ENCODE measurements at places on chromosomes 7 and 10. TPM values are rescaled to one million over a fixed set of nuclear protein-coding genes. Genes with fewer than 3 reads are reported as not detected.

DNA sequence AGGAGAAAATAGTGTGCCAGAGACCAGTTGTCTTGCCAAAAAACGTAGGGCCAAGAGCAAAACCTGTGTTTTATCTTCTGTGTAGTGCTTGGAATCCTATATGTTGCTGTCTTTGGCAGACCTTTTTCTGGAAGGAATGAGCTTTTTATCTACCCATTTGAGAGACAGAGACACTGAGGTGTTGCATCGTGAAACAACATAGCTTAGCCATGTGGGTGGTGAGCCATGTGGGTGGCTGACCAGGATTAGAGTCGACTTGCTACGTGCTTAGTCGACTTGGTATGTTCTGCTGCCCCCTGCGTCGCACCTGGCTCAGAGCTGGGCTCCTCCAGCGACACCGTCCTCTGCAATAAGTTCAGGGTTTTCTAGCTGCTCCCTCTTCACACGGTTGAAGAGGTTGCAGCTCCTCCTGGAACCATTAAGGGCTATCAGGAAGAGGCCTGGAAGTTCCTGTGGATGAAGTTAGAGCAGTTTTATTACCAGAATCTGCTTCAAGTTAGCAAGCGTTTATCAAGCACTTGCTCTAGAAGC is 175.8 kb downstream of the SH2D4B start:
- no peak for DNase-seq

GRCh38 chr7:1675673-1676549 is 5.8 kb downstream of the ELFN1 start:
- no peak for DNase-seq

GRCh38 chr10:15863733-15864132 is 3.4 kb upstream of the MINDY3 start:
- no peak for DNase-seq

- peak; percentile 82 for DNase-seq
These were observed 213.9 kb downstream of the MAD1L1 start for GRCh38 chr7:2018569-2019460.

DNA sequence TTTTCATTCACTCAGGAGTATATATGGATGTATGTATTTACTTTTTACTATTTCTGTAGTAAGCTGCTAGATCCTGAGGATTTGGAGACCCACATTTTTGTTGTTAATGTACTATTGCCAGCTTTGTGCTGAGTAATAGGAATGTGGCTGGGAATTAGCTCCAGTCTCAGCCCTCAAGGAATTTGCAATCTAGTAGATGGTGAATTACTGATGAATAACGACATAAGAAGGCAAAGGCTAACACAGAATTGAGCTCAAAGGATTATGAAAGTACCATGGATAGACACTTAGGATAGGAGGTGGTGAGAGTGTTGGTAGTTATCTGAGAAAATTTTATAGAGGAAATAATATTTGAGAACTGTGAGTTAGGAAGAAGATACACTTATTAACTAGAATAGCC is 19.9 kb downstream of the CASD1 start:
- no peak for DNase-seq

GRCh38 chr10:14282276-14282675 is 48.4 kb downstream of the FRMD4A start:
- DNase-seq = peak; percentile 6

DNA sequence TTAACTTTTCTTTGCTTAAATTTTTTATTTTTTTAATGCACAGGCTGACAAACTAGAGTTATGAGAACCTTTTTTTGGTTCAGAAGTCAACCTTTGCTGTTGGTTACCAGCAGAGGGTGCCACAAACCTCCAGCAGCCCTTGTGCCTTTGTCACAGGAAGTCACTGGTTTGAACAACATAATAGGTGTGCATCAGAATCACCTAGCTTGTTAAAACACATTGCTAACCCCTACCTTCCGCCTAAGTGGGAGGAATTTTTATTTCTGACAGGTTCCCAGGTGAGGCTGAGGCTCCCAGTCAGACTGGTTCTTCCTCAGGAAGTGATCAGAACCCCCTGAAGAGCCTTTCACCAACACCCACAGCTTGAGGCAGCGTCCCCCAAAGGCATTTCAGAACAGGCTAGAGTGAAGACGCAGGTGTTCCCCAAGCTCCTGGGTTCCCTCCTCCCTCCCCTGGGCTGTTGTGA is 22.6 kb upstream of the VDAC2 start:
- peak; percentile 51 for DNase-seq

DNA sequence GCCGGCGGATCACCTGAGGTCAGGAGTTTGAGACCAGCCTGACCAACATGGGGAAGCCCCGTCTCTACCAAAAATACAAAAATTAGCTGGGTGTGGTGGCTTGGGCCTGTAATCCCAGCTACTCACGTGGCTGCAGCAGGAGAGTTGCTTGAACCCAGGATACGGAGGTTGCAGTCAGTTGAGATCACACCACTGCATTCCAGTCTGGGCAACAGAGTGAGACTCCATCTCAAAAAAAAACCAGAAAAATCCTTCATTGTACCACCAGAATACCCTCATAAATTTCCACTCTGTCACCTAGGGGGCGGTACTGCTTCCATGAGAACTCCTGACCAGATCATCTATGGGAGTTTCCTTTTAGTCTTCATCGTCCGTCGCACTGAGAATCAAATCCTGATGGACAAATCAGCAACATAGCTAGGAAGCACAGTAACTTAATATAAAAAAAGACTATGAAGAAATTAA is 225.8 kb upstream of the KLF14 start:
- peak; percentile 93 for DNase-seq

DNA sequence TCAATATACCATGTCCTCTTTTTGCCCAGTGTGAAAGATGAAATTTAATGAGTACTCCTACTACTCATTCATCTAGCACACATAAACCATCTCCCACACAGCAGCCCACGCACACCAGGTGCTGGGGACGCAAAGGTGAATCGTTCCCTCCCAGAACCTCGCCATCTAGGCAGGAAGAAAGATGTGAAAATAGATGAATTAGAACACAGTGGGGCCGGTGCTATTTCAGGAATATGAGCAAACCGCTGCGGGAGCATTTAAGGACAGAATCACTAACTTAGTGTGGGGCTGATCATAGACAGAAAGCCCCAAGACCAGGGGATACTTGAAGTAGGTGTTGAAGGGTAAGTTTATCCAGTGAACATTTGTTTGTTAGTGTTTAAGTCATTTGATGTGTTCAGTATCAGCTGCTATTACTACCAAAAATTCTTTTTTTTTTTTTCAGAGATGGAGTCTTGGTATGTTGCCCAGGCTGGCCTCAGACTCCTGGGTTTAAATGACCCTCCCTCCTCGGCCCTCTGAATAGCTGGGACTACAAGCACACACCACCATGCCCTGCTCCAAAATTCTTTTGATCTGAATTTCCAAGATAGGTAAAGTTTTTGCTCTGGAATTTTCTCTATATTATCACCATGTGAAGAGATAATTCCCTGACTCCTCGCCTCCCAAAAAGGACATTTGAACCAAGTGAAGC is 48.8 kb downstream of the CPXM2 start:
- no peak for DNase-seq

DNA sequence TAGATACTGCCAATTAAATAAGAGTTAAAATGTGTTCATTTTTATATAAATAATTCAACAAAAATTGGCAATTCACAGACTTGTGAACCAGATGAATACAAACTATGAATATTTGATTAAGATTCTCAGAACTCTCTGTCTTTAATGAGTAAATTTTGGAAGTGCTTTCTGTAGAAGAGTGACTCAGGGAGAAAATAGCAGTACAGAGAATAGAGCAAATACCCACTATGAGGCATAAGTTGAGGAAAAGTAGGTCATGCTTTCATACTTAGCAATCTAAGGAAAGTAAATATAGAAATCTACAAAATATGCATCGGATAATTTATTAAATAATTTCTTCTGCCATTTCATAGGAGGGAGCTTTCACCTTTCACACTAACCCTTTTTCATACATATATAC is 117.7 kb upstream of the TMEM106B start:
- DNase-seq = no peak

DNA sequence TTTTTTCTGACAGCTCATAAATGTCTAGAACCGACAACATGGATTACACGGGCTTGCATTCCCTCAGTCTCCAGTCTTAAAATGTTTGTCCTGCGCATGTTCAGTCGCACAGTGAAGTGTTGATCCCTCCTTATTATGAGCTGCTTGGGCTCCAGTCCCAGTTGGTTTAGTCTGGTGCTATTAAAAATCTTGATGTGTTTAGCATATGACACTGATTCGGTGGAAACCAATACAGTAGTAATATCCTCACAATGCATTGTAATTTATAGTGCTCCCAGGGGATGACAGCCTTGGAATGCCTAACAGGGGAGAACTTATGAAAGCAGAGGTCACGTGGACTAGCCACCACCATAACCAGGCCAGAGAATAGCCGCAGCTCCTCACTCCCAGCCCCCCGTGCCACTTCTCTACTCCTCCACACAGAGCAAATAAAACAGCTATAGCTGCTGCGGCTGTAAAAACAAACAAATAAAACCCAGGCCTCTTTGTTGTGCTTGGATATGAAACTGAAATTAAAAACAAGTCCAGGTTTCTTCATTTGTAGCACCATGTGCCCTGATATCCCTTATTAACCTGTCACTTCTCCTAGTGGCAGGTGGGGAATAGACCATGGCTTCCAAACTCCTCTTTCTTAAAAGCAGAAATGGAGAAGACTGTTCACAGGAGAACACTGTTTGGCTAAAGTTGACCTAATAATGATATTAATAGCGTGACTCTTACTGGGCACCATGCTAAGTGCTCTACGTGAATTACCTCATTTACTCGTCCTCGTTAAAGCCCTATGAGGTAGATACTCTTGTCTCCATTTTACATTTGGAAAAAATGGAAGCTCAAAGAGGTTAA is 7.7 kb downstream of the DPCD start:
- no peak for DNase-seq

- DNase-seq = no peak
These were observed 85.2 kb downstream of the VTI1A start for GRCh38 chr10:112532189-112532588.

DNA sequence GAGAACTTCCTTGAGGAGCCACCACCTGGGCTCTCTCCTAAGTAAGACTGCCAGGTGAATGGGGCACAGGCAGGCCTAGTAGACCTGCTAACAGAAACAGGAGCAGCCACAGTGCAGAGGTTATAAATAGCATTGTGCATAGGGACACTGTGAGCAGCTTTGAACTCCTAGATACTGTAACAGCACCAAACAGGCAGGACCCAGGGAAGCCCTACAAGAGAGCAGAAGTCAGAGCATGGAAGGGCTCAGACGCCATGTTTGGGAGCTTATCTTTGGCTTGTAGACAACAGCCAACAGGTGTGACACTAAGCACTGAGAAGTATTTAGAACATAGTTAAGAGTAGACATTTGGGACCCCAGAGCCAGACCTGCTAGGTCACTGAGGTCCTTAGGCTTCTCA is 14.5 kb downstream of the XRCC2 start:
- DNase-seq = no peak

- DNase-seq = no peak
These were observed 14.6 kb upstream of the NME8 start for GRCh38 chr7:37833818-37834146.

DNA sequence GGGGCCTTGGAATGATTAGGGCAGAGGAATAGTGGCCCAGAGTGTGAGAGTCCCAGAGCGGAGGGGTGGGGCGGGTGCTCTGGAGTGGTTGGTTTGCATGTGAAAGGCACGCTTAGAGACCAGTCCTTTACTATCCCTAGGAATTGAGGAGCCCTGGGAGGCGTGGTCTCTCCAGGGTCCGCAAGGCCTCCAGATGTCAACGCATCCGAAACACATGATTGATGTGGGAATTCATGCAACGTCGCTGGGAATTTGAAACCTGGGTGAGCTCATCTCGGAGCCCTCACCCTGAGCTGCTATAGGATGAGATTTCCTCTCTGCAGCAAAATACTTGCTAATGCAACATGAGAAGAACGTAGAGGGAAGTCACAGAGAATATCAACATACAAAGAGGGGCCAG is 51.2 kb downstream of the NPTX2 start:
- DNase-seq = peak; percentile 36

GRCh38 chr10:132483394-132483793 is 54.2 kb upstream of the INPP5A start:
- no peak for DNase-seq

- DNase-seq = no peak
These were observed 21.5 kb downstream of the RPP38 start for GRCh38 chr10:15118615-15119014.

The GBX1 gene
- not detected for total RNA-seq

The SPDYE2B gene
- not detected for total RNA-seq

The MMD2 gene
- total RNA-seq = not detected

The FEZF1 gene
- total RNA-seq = 0.69 TPM

The VWC2 gene
- total RNA-seq = not detected

The AEBP1 gene
- not detected for total RNA-seq

Measured in Daoy (cell line).